GM23248 (cell line): ENCODE measurements at places on chromosomes 1 and 21. TPM values are rescaled to one million over a fixed set of nuclear protein-coding genes. Genes with fewer than 3 reads are reported as not detected.
A peak's percentile ranks its signal among the peaks of the same experiment; 100 is the strongest.

CD1B gene
- total RNA-seq: not detected in 2 replicates

EPHA2 gene
- 20.4 and 21.7 TPM in 2 replicates for total RNA-seq

CRNN gene
- not detected in 2 replicates for total RNA-seq

AMY2B gene
- 1.1 and 2.5 TPM in 2 replicates for total RNA-seq

PGLYRP3 gene
- total RNA-seq: not detected in 2 replicates

WNT2B gene
- total RNA-seq: 0.13 and 2.1 TPM in 2 replicates

KCTD3 gene
- total RNA-seq: 25.7 and 32.0 TPM in 2 replicates

CBS gene
- total RNA-seq: 77.5 and 109 TPM in 2 replicates

ROR1 gene
- total RNA-seq: 12.0 and 20.9 TPM in 2 replicates

ATP1A2 gene
- total RNA-seq: 0.11 and 0.13 TPM in 2 replicates

SGIP1 gene
- 2.1 and 4.0 TPM in 2 replicates for total RNA-seq

CLDN17 gene
- not detected in 2 replicates for total RNA-seq

GLIS1 gene
- total RNA-seq: 0.22 and 1.0 TPM in 2 replicates

TTLL10 gene
- total RNA-seq: not detected in 2 replicates

GRCh38 chr1:208557046-208557722 is 313.0 kb upstream of the PLXNA2 start:
- no peak for DNase-seq
- no peaks in the 10 kb centered on the region for H3K36me3 ChIP-seq
- no peak overlapping the region for H3K4me3 ChIP-seq
- no peaks in the 10 kb centered on the region for H3K4me1 ChIP-seq

- peaks cover 61% of the 10 kb centered on the region for H3K4me1 ChIP-seq
- no peaks in the 10 kb centered on the region for H3K27me3 ChIP-seq
- DNase-seq: no peak
- H3K36me3 ChIP-seq: no peaks in the 10 kb centered on the region
- H3K27ac ChIP-seq: peak overlapping the region; percentile 69
- H3K4me3 ChIP-seq: no peak overlapping the region
These were observed 26.4 kb downstream of the CAPZB start for GRCh38 chr1:19458815-19459417.

DNA sequence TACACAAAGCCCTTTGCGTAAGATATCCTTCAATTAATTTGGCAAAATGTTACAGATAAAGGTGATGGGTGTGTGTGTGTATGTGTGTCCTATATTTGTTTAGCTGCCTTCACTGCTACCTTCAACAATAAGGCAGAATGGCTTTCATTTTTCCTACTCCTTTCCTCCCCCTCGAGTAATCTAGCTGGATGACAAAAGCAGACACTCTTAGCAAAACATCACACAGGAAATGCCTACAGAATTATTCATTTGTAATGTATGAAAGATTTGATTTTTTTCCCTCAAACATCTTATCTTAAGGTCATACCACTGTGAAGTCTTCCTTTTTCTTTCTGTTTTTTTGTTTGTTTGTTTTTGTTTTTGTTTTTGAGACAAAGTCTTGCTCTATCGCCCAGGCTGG is 10.6 kb downstream of the PTPN22 start:
- peaks cover 33% of the 10 kb centered on the region for H3K4me1 ChIP-seq
- H3K27ac ChIP-seq: peak overlapping the region; percentile 80
- no peaks in the 10 kb centered on the region for H3K27me3 ChIP-seq
- peak; percentile 84 for DNase-seq
- H3K36me3 ChIP-seq: no peaks in the 10 kb centered on the region

- H3K4me3 ChIP-seq: no peak overlapping the region
- no peak overlapping the region for H3K27ac ChIP-seq
- H3K36me3 ChIP-seq: no peaks in the 10 kb centered on the region
- peaks cover 28% of the 10 kb centered on the region for H3K4me1 ChIP-seq
These were observed 91.6 kb downstream of the GALNT2 start for GRCh38 chr1:230158415-230159291.

DNA sequence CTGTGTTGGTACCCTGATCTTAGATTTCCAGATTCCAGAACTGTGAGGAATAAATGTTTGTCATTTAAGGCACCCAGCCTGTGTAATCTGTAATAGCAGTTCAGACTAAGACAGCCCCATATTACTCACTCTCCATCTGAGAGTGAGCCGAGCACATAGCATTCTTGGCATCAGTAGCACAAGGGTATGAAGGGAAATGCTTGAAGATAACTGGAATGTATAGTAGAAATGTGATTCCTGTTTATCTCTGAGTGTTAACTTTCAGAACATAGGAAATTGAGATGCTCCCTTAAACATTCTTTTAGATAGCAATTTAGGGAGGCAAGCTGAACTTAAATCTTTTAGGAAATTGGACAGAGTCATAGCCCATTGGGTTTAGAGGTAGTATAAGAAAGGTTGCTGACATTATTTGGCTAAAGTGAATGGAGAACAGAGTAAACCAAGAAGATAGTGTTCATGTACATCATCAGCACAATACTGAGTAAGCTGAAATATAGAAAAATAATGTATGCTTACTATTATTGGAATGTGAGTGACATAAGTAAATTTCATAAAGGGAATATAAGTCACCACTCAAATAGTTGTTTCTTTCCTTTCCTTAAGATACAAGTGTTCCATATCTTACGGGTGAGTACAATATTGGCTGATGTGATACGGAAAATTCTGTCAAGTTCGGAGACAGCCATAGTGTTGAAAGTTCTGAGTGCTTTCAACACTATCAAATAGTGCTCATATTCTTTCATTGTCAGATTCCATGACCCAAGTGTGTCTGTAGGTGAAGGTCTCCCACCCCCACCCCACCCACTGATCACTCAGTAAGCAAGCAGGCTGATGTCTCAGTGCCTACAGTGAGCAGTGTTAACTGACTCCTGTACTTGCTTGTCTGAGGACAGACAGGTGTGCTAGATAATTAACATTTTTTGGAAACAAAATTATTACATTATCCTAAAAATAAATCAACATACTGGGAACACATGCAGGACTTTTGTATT is 73.7 kb downstream of the LRRC8D start:
- peak overlapping the region; percentile 60 for H3K27ac ChIP-seq
- no peaks in the 10 kb centered on the region for H3K36me3 ChIP-seq
- H3K4me1 ChIP-seq: peaks cover 26% of the 10 kb centered on the region
- H3K27me3 ChIP-seq: no peaks in the 10 kb centered on the region
- peak overlapping the region; percentile 15; the same call in 1 of the 2 replicates for H3K4me3 ChIP-seq
- peak; percentile 93 for DNase-seq

DNA sequence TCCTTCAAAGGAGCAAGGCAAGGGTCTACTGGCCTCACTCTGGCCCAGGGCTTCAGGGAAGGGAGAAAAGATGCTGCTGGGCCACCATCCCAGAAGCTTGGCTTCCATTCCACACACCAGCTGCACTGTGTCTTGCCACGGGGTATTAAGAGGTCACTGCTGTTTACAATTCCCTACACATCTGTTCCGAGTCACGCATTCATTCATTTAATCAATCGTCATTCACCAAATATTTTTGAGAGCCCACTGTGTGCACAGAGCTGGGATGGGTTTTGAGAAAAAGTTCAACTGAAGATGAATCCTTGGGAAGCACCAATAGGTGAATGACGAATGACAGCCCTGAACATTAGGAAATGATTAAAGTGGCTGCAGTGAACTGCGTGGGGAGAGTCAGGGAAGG is 101.7 kb downstream of the NAV1 start:
- peak; percentile 70 for DNase-seq
- H3K36me3 ChIP-seq: 0 out of 2 replicates have a peak, but pooled peaks cover 6% of the 10 kb centered on the region
- H3K4me3 ChIP-seq: no peak overlapping the region
- peaks cover 34% of the 10 kb centered on the region for H3K4me1 ChIP-seq

- DNase-seq: peak; percentile 52
- H3K4me3 ChIP-seq: no peak overlapping the region
- H3K4me1 ChIP-seq: no peaks in the 10 kb centered on the region
- H3K36me3 ChIP-seq: no peaks in the 10 kb centered on the region
- no peaks in the 10 kb centered on the region for H3K27me3 ChIP-seq
- H3K27ac ChIP-seq: no peak overlapping the region
These were observed 11.2 kb downstream of the PTPRF start for GRCh38 chr1:43541721-43542401.

DNA sequence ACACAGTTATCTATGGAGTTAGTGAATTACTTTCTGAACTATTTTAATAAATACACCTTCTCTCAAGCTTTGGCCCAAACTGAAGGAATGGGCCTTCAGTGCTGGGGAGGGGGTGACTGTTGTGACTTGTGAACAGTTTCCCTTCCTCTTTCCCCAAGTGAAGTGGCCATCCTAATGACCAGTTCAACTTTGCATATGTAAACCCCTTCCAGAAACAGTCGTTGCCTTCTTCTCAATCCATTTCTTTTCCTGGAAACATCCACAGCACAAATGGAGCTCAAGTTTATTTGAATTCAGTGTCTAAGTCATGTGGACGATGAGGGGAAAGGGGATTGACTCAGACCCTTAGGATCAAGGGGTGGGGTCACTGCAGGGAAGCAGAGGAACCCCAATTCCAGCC is 1.3 kb upstream of the INPP5B start:
- no peaks in the 10 kb centered on the region for H3K27me3 ChIP-seq
- H3K4me3 ChIP-seq: no peak overlapping the region
- 0 out of 2 replicates have a peak, but pooled peaks cover 4% of the 10 kb centered on the region for H3K36me3 ChIP-seq
- H3K27ac ChIP-seq: no peak overlapping the region

GRCh38 chr1:10943991-10944730 is 68.3 kb upstream of the TARDBP start:
- no peak overlapping the region for H3K27ac ChIP-seq
- peak; percentile 59 for DNase-seq
- H3K4me3 ChIP-seq: peak overlapping the region; percentile 50

DNA sequence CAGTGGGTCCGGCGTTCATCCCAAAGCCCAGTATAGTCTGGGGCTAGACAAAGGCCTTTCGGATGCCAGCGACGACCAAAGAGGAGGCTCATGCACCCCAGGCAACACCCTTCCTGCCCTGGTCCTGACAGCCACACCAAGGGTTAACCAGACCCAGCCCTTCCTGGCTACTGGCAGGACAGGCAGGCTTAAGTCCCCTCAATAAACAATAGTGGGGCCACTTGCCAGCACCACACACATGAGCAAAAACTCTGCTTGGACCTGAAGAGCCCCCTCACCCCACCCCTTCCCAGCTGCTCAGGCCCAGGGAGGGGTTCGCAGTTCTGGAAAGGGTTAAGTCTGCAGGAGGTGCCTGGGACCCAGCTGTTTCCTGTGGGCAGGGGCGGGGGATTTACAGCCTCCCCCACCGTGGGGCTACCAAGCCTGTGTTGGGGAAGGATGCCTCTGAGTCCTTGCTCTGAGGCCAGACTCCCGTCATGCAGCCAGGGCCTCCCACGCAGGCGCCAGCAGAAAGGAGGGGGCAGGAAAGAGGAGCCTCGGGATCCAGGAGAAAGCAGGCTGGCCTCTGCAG is 18.2 kb downstream of the PHLDA3 start:
- H3K36me3 ChIP-seq: no peaks in the 10 kb centered on the region
- H3K27ac ChIP-seq: peak overlapping the region; percentile 95
- H3K4me3 ChIP-seq: peak overlapping the region; percentile 20; the same call in 1 of the 2 replicates

GRCh38 chr1:31765516-31765915 is 1.4 kb upstream of the ADGRB2 start:
- peaks cover 8% of the 10 kb centered on the region for H3K4me1 ChIP-seq
- no peak for DNase-seq
- H3K27me3 ChIP-seq: no peaks in the 10 kb centered on the region; the same call in 1 of the 2 replicates
- no peaks in the 10 kb centered on the region for H3K36me3 ChIP-seq
- no peak overlapping the region for H3K27ac ChIP-seq

DNA sequence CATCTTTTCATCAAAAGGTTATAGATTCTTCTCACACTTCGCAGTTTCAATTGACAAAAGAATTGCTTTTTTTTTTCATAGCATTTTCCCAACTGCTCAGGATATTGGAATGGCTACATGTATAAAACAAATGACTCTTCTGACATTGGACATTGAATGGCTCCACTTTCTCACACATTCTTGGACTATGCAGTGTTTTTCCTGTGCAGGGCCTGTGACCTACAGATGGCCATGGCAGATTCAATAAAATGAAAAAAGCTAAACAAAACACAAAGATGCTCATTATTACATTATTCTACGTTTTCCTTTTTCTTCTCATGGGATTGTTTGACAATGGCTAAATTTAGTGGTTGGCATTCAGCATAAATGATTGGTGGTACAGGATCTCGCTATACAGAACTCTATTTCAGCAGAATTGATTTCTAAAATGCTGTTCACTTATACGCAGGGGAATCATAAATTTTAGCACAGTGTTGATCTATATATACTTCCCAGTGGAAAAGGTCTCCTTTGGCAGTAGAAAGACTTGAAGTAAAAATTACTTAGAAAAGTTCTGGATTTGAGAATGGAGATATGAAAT is 115.6 kb upstream of the ADAMTS5 start:
- no peak overlapping the region for H3K27ac ChIP-seq
- no peak overlapping the region for H3K4me3 ChIP-seq
- no peaks in the 10 kb centered on the region for H3K36me3 ChIP-seq
- DNase-seq: no peak

DNA sequence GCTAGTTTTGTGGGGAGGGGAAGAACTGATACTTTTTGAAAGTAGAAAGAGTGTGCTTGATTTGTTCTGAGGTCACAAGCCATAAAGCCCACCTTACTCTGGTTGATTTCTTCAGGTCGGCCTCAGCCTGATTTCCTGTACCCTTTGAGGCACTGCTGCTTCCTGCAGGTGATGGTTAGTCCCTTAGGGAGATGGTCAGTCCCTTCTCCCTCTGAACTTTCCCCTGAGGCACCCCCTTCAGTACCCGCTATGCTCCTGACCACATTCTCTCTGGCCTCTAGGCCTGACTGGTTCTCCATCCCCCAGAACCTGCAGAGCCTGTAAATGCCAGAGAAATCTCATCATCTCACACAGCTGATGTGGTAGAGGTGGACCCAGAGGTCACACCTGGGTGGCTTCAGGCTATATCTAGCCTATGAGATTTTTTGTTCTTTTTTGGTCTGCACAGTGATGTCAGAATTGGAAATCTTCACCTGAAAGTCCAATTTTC is 15.0 kb upstream of the ID3 start:
- no peaks in the 10 kb centered on the region for H3K27me3 ChIP-seq
- H3K36me3 ChIP-seq: no peaks in the 10 kb centered on the region
- H3K4me3 ChIP-seq: no peak overlapping the region
- no peak for DNase-seq

- no peak overlapping the region for H3K27ac ChIP-seq
- no peaks in the 10 kb centered on the region for H3K27me3 ChIP-seq
- H3K4me1 ChIP-seq: no peaks in the 10 kb centered on the region
- DNase-seq: no peak
- H3K36me3 ChIP-seq: no peaks in the 10 kb centered on the region
These were observed 1422.3 kb downstream of the PLA2G4A start for GRCh38 chr1:188251036-188251435.

DNA sequence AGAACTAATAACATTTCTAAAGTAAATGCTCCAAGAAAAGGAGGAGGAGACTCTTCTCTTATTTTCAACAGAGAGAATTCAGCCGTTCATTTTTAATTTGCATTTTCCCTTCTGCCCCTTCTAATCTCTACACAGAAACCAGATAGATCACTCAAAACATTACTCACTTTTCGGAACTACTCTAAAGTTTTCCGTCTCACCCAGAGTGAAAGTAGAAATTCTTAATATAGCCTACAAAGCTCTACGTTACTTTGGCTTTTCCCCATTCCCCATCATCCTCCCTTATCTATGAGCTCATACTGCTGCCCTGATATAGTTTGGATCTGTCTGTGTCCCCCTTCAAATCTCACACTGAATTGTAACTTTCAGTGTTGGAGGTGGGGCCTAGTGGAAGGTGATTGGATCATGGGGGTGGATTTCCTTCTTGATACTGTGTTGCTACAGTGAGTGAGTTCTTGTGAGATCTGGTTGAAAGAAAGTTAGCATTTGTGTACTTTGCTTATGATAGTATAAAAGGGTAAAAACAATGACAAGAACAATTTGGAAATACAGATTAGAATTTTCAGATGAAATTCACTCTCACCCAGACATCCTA is 188.2 kb downstream of the AMY1C start:
- no peak overlapping the region for H3K4me3 ChIP-seq
- DNase-seq: no peak
- H3K27me3 ChIP-seq: no peaks in the 10 kb centered on the region
- H3K36me3 ChIP-seq: no peaks in the 10 kb centered on the region
- H3K27ac ChIP-seq: no peak overlapping the region
